ENCODE measurements at places on chromosomes 2 and 18.

DNA sequence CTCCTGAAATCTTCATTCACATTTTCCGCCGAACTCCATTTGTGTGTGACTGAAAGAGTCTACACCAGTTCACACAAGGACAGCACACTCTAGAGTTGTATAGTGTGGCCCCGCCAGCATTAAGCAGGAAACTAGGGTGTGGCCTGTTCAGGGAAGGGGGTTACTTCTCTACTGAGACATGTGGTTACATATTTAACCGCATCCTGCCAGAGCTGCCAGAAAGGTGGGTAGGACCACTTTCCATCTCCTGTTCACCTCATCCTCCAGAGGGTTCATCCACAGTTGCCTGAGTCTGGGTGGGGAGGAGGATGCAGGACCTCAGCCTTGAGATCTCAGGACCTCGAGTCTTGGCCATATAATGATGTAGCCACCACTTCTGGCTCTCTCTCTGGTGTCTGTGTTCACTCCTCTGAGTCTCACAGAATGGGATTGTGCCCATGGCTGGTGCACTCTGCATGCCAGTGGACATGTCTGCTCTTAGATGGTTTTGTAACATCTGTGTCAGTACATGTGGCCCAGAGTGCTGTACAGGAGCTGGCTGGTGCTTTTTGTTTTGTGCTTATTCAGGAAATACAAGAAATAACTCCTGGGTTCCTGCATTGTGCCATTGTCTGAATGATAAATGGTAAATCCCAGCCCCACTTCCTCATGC is 7.7 kb upstream of the SP140L start:
- no peak for DNase-seq
- H3K4me3 ChIP-seq: no peak overlapping the region
- H3K4me1 ChIP-seq: no peaks in the 10 kb centered on the region
- no peaks in the 10 kb centered on the region for H3K36me3 ChIP-seq
- no peak overlapping the region for H3K27ac ChIP-seq

DNA sequence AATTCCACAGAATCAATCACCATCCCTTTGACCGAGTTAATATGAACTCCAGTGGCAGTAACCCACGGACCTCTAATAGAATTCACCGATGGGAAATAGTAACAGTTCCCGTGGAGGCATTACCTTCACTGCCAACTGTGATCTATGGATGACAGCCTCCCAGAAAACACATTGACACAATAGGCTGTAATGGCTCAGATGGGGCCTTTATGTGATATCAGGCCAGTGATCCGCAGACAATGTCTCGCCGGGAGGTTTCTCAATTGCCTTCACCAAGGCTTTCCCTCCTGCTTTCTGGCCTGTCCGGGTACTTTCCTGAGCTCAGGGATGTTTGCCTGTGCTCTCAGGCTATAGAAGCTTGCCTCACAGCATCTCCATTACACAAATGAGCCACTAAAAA is 34.4 kb upstream of the KLF7 start:
- DNase-seq: no peak
- no peaks in the 10 kb centered on the region for H3K4me1 ChIP-seq
- H3K27me3 ChIP-seq: no peaks in the 10 kb centered on the region
- no peak overlapping the region for H3K4me3 ChIP-seq

GRCh38 chr2:203446780-203447179 is 88.3 kb downstream of the RAPH1 start:
- DNase-seq: no peak
- H3K4me1 ChIP-seq: no peaks in the 10 kb centered on the region
- H3K27me3 ChIP-seq: no peaks in the 10 kb centered on the region
- H3K4me3 ChIP-seq: no peak overlapping the region

- H3K4me3 ChIP-seq: no peak overlapping the region
- no peaks in the 10 kb centered on the region for H3K27me3 ChIP-seq
- DNase-seq: no peak
- no peaks in the 10 kb centered on the region for H3K36me3 ChIP-seq
Measured at GRCh38 chr18:46338205-46338604, 234.0 kb downstream of the HAUS1 start.

GRCh38 chr2:188122985-188123384 is 168.7 kb upstream of the GULP1 start:
- no peak overlapping the region for H3K27ac ChIP-seq
- H3K4me3 ChIP-seq: no peak overlapping the region
- no peaks in the 10 kb centered on the region for H3K4me1 ChIP-seq
- H3K27me3 ChIP-seq: no peaks in the 10 kb centered on the region
- H3K36me3 ChIP-seq: no peaks in the 10 kb centered on the region

- no peaks in the 10 kb centered on the region for H3K36me3 ChIP-seq
- peak overlapping the region; percentile 64 for H3K27ac ChIP-seq
- H3K27me3 ChIP-seq: no peaks in the 10 kb centered on the region
- H3K4me3 ChIP-seq: peak overlapping the region; percentile 39
- no peak for DNase-seq
Measured at GRCh38 chr2:54360055-54360792, 95.9 kb upstream of the SPTBN1 start.

DNA sequence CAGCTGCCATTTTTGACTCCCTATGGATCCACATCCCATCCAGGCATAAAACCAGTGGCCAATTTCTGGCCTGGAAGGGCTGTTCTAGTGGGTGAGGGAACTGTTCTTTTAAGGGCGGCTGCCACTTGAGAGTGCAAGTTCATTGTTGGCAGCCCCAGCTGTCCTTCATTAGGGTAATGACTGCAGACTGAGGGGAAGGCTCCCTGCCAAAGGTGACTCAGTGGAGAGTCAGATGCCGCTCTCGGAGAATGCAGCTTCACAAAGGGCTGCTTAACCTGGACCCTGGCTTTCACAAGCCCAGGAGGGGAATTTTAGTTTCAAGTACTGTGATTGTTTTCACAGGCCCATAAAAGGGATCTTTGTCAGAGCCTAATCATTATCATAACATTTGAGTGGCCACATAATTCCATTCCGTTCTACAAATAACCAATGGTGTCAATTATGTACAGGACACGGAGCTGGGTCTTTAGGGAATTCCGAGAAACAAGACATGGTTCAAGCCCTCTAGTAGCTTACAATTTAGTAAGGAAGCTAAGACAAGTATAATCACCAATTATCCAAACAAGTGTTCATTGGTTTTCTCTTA is 235.7 kb downstream of the CDCA7 start:
- no peak overlapping the region for H3K4me3 ChIP-seq
- H3K4me1 ChIP-seq: no peaks in the 10 kb centered on the region
- no peaks in the 10 kb centered on the region for H3K36me3 ChIP-seq
- no peaks in the 10 kb centered on the region for H3K27me3 ChIP-seq
- no peak for DNase-seq
- peak overlapping the region; percentile 2 for H3K27ac ChIP-seq

Measured in ascending aorta (tissue), 2 donors.